ENCODE measurements at places on chromosomes 6 and 20.

DNA sequence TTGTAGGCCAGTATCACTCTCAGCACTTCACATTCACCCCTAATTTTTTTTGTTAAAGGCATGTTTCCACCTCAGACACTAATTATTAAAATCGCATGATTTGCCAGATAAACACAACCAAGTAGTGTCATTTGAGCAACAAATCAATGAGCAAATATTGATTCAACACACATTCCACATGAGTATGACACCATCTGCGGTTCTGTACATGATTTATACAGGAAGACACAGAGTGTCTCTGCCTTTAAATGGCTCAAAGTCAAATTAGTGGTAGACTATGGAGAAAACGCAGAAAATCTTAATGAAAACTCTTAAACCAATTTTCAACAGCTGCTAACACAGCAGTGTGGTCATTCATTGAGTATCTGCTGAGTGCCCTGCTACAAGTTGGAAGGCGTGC is 300.2 kb downstream of the SOX4 start:
- DNase-seq, result no peak

DNA sequence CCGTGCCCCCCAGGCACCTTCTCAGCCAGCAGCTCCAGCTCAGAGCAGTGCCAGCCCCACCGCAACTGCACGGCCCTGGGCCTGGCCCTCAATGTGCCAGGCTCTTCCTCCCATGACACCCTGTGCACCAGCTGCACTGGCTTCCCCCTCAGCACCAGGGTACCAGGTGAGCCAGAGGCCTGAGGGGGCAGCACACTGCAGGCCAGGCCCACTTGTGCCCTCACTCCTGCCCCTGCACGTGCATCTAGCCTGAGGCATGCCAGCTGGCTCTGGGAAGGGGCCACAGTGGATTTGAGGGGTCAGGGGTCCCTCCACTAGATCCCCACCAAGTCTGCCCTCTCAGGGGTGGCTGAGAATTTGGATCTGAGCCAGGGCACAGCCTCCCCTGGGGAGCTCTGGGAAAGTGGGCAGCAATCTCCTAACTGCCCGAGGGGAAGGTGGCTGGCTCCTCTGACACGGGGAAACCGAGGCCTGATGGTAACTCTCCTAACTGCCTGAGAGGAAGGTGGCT is 960 bp downstream of the TNFRSF6B start:
- peak; percentile 39 for DNase-seq

DNA sequence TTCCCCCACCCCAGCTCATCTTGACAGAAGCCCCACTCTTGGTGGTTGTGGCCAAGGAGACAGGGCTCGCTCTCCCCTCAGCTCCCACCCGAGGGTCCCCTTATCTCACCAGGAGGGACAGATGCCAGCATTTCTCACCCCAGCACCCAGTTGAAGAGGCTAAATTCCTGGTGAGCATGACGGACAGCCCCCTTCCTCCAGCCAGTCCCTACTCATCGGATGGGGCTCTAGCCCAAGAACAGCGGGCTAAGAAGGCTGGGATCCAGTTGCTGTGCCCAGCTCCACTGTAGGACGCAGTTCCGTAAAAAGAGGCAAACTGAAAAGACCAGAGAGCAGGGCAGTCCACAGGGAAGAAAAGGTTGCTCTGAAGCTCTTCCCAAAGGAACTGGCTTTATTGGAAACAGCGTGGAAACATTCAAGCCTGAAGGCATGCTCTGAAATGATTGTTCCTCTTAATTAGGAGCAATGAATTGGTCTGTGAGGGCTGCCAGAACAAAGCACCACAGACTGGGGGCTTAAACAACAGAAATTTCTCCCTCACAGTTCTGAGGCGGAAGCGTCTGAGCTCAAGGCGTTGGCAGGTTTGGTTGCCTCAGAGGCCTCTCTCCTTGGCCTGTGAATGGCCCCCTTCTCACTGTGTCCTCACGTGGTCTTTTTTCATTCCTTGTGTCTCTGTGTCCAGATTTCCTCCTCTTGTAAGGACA is 17.9 kb upstream of the KIF25 start:
- no peak for DNase-seq

DNA sequence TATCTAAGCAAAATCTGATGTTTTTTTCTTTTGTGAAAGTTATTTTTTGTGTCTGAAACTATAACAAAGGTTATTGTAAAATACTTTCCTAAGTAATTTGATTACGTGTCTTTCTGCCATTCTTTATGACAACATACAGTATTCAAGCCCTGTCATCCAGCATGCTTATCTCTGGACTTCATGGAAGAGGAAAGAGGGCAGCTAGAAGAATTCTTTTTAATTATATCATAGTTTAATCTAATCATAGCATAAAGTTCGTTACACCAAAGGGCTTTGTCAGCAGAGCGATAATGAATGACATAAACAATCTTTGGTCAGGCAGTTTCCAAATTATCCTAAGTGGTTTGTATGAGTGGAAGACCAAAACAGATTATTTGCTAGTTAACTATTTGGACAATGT is 3.5 kb downstream of the ENPP3 start:
- no peak for DNase-seq

GRCh38 chr20:1060985-1061384 is 57.4 kb upstream of the PSMF1 start:
- no peak for DNase-seq

DNA sequence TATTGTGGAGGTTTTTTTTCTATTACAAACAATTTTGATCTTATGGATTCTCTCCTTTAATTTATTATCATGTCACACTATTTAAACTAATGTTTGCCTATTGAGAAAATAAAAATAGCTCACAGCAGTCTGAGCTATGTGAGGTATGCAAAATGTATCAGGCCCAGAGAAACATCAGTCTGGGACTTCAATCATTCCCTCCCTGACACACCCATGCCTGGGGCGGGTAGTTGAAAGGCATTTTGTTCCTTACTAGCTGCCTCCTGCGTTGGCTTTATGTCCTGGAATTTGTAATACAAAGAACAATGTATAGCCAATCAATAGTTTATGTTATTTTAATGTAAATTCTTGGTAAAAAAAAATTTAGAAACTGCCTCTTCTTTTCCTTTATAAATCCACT is 403.3 kb downstream of the EPM2A start:
- no peak for DNase-seq

GRCh38 chr6:26249707-26249956 is 115.4 kb upstream of the BTN3A2 start:
- DNase-seq, result no peak

DNA sequence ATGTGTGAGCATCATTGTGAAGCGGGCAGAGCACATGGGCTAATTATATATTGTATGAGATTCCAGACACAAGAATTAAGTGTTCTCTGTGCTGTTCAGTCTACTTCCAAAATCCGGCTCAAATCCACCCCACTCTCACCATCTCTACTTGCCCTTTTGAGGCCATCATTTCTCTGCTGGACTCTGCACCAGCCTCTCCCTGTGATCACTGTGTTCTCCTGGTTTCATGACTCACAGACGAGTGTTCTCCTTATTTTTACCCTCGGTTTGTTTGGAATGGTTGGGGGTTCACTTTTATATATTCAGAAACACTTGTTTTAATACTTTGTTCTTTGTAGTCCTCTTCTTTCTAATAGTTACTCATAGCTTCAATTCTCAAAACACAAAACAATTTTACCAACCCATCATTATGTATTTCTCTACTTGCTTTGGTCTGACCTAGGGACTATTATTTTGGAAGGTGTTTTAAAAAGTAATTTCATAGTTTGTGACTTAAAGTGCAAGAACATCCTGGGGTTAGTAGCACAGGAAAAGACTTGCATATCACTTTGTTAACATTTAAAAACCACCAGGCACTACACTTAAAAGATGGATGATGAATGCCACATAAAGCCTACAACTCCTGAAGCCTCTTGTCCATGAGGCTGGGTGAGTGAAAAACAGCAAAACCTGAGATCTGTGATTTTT is 82.7 kb downstream of the UST start:
- no peak for DNase-seq

GRCh38 chr20:46575937-46576461 is 25.5 kb upstream of the OCSTAMP start:
- DNase-seq, result no peak

DNA sequence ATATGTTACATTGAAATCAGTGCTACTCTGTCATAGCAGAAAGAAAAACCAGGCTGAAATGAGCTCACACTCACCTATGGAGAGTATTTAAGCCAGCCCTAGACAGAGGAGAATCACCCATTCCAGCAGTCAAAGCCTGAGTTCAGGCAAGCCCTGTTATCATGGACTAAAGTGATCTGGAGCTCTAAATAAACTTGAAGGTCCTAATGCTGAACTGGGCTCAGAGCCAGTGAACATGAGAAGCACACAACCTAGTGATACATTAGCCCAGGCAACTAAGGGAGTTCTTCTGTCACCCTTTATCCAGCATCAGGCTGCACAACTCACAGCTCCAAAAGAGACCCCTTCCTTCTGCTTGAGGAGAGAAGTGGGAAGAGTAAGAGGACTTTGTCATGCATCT is 425.0 kb downstream of the COL12A1 start:
- DNase-seq, result no peak

- no peak for DNase-seq
Observed at GRCh38 chr6:22350109-22350508, 53.3 kb upstream of the PRL start.

DNA sequence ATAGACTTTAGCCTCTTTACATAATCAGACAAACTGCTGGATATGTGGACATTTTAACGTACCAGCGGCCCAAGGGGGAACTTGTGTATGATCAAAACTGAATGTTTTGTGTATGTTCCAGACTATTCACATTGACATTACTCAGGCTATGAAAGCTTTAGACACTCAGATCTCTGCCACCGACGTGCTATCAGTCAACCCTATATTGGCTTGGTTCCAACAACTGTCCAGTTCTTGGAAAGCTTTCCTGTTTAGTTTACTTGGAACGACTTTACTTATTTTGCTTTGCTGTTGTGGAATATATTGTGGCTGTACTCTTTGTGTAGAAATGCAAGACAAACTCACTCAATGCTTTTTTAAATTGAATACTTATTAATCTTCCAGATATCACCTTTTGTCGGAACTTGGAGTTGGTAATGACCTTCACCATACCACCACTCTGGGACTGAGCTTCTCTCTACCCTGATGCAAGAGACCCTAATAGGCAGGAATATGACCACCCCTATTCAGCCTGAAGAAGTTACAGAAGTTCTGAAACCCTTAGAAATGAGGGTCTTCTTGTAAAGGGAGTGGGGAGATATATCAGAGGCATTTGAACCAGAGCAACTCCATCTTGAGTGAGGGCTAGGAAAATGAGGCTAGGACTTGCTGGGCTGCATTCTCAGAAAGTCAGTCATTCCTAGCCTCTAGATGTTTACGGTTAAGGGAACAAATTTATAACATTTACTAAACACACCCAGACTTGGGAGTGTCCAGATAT is 49.0 kb upstream of the PAX1 start:
- DNase-seq, result no peak

DNA sequence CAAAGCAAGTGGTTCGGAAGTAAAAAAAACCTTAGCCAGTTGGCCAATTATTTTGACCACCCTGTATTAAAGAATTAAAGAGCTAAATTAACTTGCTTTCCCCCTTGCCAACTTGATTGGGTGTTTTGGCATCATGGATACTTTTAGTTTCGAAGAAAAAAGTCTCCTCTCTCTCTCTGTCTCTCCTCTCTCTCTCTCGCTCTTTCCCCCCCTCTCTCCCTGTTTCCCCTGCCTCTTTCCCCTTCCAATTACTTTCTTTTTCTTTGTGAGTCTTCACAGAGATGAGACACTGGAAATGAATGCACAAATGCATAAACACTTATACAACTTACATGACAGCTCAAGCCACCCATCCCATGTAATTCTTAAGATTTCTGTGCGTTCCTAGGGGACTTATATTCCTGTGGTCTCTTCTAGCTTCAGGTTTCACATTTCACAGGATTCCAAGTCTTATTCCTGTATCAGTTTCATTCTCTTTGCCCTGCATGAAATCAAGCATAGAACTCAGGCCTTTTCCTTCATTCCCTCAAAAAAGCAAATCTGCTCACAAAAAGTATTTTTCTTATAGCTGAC is 32.9 kb upstream of the EYA4 start:
- no peak for DNase-seq

DNA sequence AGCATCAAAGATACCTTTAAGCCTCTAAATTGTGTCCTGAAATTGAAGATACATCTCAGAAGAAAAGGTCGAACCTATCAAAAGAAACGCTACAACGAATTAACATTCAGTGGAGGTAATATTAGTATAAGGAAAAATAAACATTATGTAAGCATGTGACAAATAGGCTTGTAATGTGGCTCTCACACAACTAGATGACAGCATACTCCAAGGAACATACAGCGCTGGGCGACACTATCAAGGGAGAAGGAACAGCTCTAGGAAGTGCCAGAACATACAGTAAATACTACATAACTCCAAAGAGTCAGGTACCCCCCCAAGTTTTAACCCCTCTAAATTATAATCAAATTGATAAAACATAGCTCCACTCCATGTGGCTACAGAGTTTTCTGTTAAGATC is 103.5 kb downstream of the LAMP5 start:
- DNase-seq, result no peak

- no peak for DNase-seq
Observed at GRCh38 chr6:51553246-51554015, 534.0 kb downstream of the PKHD1 start.

DNA sequence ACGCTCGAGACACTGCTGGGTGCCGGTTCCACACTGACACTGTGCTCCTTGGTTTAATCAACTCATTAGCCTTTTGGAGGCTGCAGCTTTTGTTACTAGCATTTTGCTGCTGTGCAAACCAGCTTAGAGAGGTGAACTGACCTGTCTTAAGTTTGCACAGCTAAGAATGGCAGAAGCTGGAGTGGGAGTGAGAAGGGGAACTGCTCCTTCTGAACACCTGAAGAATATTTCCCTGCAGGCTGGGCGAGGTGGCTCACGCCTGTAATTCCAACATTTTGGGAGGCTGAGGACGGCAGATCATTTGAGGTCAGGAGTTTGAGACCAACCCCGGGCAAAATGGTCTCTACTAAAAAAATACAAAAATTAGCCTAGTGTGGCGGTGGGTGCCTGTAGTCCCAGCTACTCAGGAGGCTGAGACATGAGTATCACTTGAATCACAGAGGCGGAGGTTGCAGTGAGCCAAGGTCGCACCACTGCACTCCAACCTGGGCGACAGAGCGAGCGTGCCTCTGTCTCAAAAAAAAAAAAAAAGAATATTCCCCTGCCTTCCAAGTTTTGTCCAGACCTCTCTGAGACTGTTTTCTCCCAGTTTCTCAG is 5.0 kb downstream of the CEBPB start:
- no peak for DNase-seq

DNA sequence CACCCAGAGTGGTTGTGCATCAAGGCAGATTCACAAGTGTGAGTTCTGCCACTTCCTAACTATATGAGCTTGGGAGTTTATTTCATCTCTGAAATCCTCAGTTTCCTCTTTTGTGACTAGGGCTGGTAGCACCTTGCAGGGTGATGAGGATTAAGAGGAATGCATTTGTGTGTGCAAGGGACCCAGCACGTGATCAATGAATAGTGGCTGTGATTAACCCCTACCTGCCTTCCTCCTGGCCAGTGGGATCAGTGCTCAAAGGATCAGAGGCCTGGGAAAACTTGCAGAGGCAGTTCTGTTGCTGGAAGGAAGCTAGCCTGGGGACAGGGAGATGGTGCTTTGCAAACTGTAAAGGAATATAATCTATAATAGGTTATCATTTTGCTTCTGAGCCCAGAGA is 7.3 kb downstream of the SDC4 start:
- no peak for DNase-seq

GRCh38 chr6:36714511-36714910 is 16.9 kb downstream of the RAB44 start:
- no peak for DNase-seq

- no peak for DNase-seq
Observed at GRCh38 chr6:167235005-167235404, 56.1 kb upstream of the UNC93A start.

Measured in GM12891 (cell line).